Osteoblast (primary cell): ENCODE measurements at places on chromosomes 1 and 21. TPM values are rescaled to one million over a fixed set of nuclear protein-coding genes. Genes with fewer than 3 reads are reported as not detected.

GRCh38 chr1:87450136-87450535, 121.5 kb downstream of the LMO4 start:
- no peak overlapping the region for H3K27ac ChIP-seq
- DNase-seq, result no peak
- no peaks in the 10 kb centered on the region for H3K36me3 ChIP-seq
- no peaks in the 10 kb centered on the region for H3K27me3 ChIP-seq
- H3K4me1 ChIP-seq, result peaks cover 15% of the 10 kb centered on the region
- H3K4me3 ChIP-seq, result no peak overlapping the region

The NCAM2 gene
- 8.0 and 15.3 TPM in 2 replicates for total RNA-seq

The DVL1 gene
- 73.5 and 81.9 TPM in 2 replicates for total RNA-seq

The SPSB1 gene
- total RNA-seq, result 14.7 and 23.2 TPM in 2 replicates

DNA sequence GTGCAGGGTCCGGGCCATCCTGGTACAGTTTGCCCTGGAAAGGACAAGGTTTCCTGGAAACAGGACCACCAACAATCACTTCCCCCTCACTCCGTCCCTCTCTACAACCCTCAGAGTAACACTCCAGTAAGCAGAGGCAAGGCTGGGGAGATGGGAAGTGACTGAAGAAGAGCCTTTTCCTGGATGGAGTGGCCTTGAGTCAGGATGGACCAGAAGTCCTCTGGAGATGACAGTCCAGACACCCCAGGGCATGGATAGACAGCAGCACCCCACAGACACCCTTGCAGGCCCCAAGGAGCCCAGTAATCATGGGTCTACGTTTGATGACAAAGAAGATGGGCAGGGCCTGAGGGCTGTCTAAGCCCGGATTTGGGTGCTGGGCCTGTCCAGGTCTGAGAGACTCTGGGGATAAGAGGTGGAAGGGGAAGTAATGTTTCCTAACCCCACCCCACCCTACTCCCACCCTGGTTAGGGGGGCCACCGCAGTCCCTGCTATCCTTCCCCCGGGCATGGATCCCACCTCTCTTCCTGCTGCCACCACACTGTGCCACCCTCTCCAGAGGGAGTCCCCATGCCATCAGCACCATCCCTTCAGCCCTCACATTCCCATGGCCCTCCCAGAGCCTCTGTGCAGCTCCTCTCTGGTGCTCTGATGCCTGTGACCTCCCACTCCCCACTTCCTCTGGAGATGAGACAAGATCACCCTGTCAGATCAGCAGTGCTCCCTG, 7.2 kb upstream of the S100A8 start:
- no peaks in the 10 kb centered on the region for H3K4me1 ChIP-seq
- H3K36me3 ChIP-seq, result no peaks in the 10 kb centered on the region
- no peak overlapping the region for H3K27ac ChIP-seq
- H3K4me3 ChIP-seq, result no peak overlapping the region
- no peaks in the 10 kb centered on the region for H3K27me3 ChIP-seq

DNA sequence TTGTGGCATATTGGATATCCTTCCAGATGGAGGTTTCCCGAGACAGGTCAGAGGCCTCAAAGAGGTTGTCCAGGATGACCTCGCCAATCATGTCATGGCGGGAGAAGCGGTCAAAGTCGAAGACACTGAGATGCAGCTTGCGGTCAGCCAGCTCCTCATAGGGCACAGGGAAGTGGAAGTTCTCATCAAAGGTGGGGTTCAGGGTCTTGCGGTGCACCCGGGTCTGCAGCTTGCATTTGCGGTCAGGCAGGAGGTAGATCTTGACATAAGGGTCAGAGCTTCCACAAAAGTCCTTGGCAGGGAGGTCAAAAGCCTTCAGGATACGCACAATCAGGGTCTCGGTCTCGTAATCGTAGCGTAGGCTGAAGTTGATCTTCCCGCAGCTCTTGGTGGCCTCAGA, 16.2 kb downstream of the SYT6 start:
- no peaks in the 10 kb centered on the region for H3K4me1 ChIP-seq
- no peak for DNase-seq
- no peak overlapping the region for H3K4me3 ChIP-seq
- H3K27ac ChIP-seq, result no peak overlapping the region
- peaks cover 12% of the 10 kb centered on the region for H3K27me3 ChIP-seq
- H3K36me3 ChIP-seq, result no peaks in the 10 kb centered on the region

GRCh38 chr21:23026878-23027277, 2028.7 kb downstream of the NCAM2 start:
- H3K4me3 ChIP-seq, result no peak overlapping the region
- no peaks in the 10 kb centered on the region for H3K36me3 ChIP-seq
- H3K27ac ChIP-seq, result no peak overlapping the region

- no peak overlapping the region for H3K4me3 ChIP-seq
- H3K27me3 ChIP-seq, result no peaks in the 10 kb centered on the region
- H3K36me3 ChIP-seq, result no peaks in the 10 kb centered on the region
- DNase-seq, result no peak
Observed at GRCh38 chr1:99704356-99704816, 58.5 kb downstream of the PALMD start.

GRCh38 chr1:212110617-212111016, 75.1 kb downstream of the DTL start:
- H3K4me1 ChIP-seq, result no peaks in the 10 kb centered on the region
- no peak overlapping the region for H3K4me3 ChIP-seq
- no peaks in the 10 kb centered on the region for H3K27me3 ChIP-seq
- no peak for DNase-seq
- H3K36me3 ChIP-seq, result no peaks in the 10 kb centered on the region

DNA sequence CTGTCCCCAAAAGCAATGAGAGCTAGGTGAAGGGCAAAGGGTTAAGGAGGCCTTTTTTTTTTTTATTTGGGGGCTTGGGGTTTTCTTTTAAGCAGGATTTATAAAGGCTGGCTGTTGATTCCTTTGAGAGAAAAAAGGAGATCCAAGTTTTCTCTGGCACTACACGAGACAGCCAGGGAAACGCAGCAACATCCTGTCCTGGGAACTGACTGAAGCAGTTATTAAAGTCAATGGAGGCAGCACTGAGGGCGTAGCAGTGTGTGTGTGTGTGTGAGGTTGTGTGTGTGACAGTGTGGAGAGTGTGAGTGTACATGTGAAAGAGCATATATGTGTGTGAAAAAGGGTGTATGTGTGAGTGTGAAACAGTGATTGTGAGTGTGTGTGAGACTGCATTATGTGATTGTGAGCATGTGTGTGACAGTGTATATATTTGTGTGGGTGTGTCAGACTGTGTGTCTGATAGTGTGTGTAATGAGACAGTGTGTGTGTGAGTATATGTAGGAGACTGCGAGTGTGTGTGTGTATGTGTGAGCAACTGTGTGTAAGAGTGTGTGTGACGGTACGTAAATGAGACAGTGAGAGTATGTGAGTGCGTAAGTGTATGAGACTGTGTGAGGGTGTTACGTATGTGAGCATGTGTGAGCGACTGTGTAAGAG, 65.9 kb upstream of the TIAM1 start:
- no peaks in the 10 kb centered on the region for H3K27me3 ChIP-seq
- no peak for DNase-seq
- H3K4me1 ChIP-seq, result peaks cover 5% of the 10 kb centered on the region
- no peak overlapping the region for H3K27ac ChIP-seq
- H3K4me3 ChIP-seq, result no peak overlapping the region
- H3K36me3 ChIP-seq, result no peaks in the 10 kb centered on the region

The SH2D1B gene
- not detected in 2 replicates for total RNA-seq

GRCh38 chr21:37742532-37742931, 173.7 kb downstream of the KCNJ6 start:
- H3K27ac ChIP-seq, result no peak overlapping the region
- peaks cover 21% of the 10 kb centered on the region for H3K27me3 ChIP-seq
- H3K4me1 ChIP-seq, result no peaks in the 10 kb centered on the region

DNA sequence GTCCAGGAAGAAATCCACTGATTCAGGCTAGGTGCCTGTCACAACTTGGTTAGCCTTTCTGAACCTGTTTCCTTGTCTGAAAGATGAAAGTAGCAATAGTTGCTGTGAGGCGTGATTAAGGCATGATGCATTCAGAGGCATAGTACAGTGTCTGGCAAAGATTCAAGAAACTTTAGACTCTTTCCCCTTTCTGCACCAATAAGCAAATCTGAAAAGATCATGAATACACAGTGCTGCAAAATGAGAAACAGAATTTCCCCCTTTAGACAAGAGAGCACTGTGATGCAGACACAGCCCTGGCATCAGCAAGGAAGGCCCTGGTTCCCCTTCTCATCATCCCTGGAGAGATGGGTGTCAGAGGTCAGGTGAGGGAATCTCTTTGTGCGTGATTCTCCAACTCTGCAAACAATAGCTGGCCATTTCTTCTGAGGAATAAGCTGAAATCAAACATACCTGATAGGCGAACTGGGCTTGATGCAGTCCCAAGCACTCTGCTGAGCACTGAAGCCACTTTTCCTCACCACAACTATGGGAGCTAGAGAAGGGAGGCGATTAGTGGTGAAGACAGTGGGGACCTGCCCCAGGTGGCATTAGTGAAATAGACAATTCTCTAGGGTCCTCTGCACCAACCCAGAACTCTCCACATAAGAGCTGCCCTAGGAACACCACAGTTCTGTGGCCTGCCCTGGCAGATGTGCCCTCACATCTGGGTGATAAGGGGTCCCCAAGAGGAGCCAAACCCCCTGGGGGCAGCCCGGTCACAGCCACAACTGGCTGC, 41.7 kb downstream of the ITPKB start:
- H3K36me3 ChIP-seq, result no peaks in the 10 kb centered on the region
- peaks cover 12% of the 10 kb centered on the region for H3K4me1 ChIP-seq
- H3K27ac ChIP-seq, result no peak overlapping the region

- H3K27me3 ChIP-seq, result no peaks in the 10 kb centered on the region
- H3K27ac ChIP-seq, result no peak overlapping the region
- H3K36me3 ChIP-seq, result no peaks in the 10 kb centered on the region
Observed at GRCh38 chr1:89736937-89737733, 83.7 kb upstream of the LRRC8D start.

The CRNN gene
- not detected in 2 replicates for total RNA-seq

- H3K27me3 ChIP-seq, result no peaks in the 10 kb centered on the region
- DNase-seq, result no peak
- no peak overlapping the region for H3K27ac ChIP-seq
Observed at GRCh38 chr1:212203630-212204029, 81.6 kb upstream of the PPP2R5A start.

GRCh38 chr1:48228156-48228555, 5.6 kb downstream of the SLC5A9 start:
- no peaks in the 10 kb centered on the region for H3K27me3 ChIP-seq
- H3K4me1 ChIP-seq, result no peaks in the 10 kb centered on the region
- H3K4me3 ChIP-seq, result no peak overlapping the region
- no peak overlapping the region for H3K27ac ChIP-seq

The MAP3K7CL gene
- 15.6 and 19.9 TPM in 2 replicates for total RNA-seq

The ARHGAP30 gene
- total RNA-seq, result under 0.01 TPM in 1 of 2 replicates, not detected in the other

- peak; percentile 61 for DNase-seq
- no peak overlapping the region for H3K4me3 ChIP-seq
- H3K27ac ChIP-seq, result no peak overlapping the region
- no peaks in the 10 kb centered on the region for H3K4me1 ChIP-seq
- H3K36me3 ChIP-seq, result peaks cover 39% of the 10 kb centered on the region
- no peaks in the 10 kb centered on the region for H3K27me3 ChIP-seq
Observed at GRCh38 chr1:173954179-173954578, 37.1 kb upstream of the SERPINC1 start.

The FCGR2B gene
- total RNA-seq, result 0.36 TPM in 1 of 2 replicates, not detected in the other

- no peaks in the 10 kb centered on the region for H3K4me1 ChIP-seq
- no peaks in the 10 kb centered on the region for H3K36me3 ChIP-seq
- no peak for DNase-seq
- peaks cover 2% of the 10 kb centered on the region for H3K27me3 ChIP-seq
- H3K4me3 ChIP-seq, result no peak overlapping the region
Observed at GRCh38 chr1:167489571-167490340, 28.6 kb downstream of the CD247 start.

GRCh38 chr1:153685544-153686340, 7.3 kb downstream of the NPR1 start:
- H3K36me3 ChIP-seq, result no peaks in the 10 kb centered on the region
- no peaks in the 10 kb centered on the region for H3K4me1 ChIP-seq
- H3K27me3 ChIP-seq, result peaks cover 22% of the 10 kb centered on the region
- DNase-seq, result peak; percentile 27
- H3K4me3 ChIP-seq, result no peak overlapping the region
- no peak overlapping the region for H3K27ac ChIP-seq

The KCND3 gene
- 3.6 and 6.5 TPM in 2 replicates for total RNA-seq

GRCh38 chr21:43733529-43734071, 14.7 kb downstream of the PDXK start:
- no peaks in the 10 kb centered on the region for H3K27me3 ChIP-seq
- H3K36me3 ChIP-seq, result peaks cover 5% of the 10 kb centered on the region
- H3K27ac ChIP-seq, result peak overlapping the region; percentile 64
- DNase-seq, result peak; percentile 99
- H3K4me3 ChIP-seq, result peak overlapping the region; percentile 18
- peaks cover 28% of the 10 kb centered on the region for H3K4me1 ChIP-seq

GRCh38 chr21:45339421-45340402, 52.0 kb upstream of the POFUT2 start:
- no peak for DNase-seq
- peaks cover 4% of the 10 kb centered on the region for H3K27me3 ChIP-seq
- H3K36me3 ChIP-seq, result no peaks in the 10 kb centered on the region
- H3K4me3 ChIP-seq, result no peak overlapping the region
- H3K27ac ChIP-seq, result no peak overlapping the region

DNA sequence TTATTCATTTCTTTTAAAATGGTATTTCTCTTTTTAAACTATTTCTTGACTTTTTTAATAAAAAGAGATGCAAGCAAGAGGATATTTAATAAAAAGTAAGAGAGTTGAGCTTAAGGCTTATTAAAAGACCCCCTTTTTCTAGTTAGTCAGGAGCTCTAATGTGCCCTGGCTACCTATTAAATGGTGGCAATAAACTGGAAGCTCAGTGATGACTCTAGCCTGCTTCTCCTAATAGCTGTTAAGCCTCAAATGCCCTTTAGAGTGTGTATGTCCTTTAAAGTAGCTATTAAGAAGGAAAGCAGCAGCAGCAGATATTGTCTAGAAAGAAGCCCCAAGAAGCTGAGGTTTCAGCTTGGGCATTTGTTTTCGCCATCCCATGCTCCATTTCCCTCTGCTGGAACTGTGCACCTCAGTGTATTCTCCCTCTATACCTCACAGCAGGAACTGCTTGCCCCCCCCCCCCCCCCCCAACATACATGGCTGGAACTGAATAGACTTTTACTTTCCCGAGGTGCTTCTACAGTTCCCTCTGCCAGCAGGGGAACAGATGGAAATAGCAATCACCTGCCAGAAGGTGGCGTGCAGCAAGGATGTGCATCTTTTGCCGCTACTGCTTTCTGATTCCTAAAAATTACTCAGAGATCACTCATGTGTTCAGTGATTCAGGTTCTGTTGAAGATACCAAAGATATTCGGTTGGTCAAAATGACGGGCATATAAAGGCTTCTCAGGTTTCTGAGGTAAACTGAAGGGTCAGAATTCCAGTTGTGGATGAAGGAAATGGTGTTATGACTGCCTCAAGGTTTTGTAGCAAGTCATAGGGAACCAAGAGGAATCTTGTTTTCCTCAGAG, 2.5 kb downstream of the RGS4 start:
- H3K4me1 ChIP-seq, result peaks cover 32% of the 10 kb centered on the region
- peak overlapping the region; percentile 82 for H3K27ac ChIP-seq
- H3K36me3 ChIP-seq, result peaks cover 45% of the 10 kb centered on the region

The MAN1C1 gene
- total RNA-seq, result 16.3 and 28.0 TPM in 2 replicates

DNA sequence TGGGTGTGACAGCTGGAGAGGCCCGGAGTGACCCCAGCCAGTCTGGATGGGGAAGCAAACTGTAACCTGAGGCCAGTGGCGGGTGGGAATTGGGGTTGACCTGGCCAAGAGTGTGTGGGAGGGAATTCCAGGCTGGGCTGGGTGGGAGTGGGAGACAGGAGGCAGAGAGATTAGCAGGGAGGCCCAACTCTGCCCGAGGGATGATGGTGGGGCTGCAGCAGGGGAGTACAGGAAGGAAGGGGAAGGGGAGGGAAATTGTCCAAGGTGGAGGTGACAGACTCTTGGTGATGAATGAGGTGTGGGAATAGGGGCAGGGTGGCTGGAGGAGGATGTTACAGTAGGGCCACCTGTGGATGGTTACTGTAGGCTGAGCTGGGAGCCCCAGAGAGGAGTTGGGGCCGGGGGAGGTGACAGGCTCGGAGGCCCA, 40.4 kb downstream of the HUNK start:
- no peak overlapping the region for H3K4me3 ChIP-seq
- no peak overlapping the region for H3K27ac ChIP-seq
- H3K27me3 ChIP-seq, result no peaks in the 10 kb centered on the region
- no peak for DNase-seq
- no peaks in the 10 kb centered on the region for H3K4me1 ChIP-seq

The TRPM2 gene
- under 0.01 and 0.36 TPM in 2 replicates for total RNA-seq
